ENCODE measurements at places on chromosomes 2 and 18.

GRCh38 chr18:68721681-68722583, 7.0 kb upstream of the TMX3 start:
- DNase-seq = no peak

GRCh38 chr18:378079-378478, 110.2 kb upstream of the THOC1 start:
- DNase-seq = no peak

DNA sequence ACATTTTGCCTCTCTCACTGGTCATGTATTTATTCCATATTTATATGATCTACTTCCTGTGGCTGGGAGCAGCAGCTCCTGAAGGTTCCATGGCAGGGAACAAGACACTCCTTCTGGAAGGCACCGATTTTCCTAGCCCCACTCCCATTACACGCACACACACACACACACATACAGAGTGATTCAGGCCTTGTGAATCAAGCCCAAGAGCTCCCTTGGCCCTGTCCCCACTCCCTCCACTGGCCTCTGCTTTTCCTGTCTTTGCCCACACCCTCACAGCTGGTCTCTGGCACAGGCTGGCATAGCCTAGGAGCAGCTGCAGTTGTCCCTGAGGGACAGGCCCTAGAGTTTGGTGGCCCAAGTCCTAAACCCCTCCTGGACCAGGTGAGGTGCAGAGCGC, 201.7 kb downstream of the NAPG start:
- DNase-seq = no peak

GRCh38 chr2:72883356-72883962, 3.7 kb upstream of the SPR start:
- DNase-seq = no peak

- no peak for DNase-seq
Observed at GRCh38 chr2:98149333-98149697, 62.3 kb downstream of the VWA3B start.

DNA sequence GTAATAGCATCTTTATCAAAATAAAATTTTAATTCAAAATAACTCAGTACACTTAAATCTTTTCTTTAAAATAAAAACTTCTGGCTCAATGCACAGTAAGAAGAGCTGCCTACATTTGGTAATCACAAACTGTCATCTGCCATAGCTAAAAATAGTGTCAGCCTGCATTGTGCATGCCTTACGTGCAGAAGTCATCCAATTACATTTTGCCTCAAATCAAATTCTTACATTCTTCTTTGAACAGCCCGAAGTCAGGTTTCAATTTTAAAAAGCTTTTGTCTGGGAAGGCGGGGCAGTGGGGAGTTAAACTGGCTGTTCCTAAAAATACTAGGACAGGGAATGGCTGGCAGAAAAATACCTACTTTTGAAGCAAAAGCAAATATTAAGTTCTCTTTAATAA, 51.1 kb downstream of the RTN4 start:
- no peak for DNase-seq

- no peak for DNase-seq
Observed at GRCh38 chr2:72722492-72723070, 103.3 kb downstream of the EXOC6B start.

DNA sequence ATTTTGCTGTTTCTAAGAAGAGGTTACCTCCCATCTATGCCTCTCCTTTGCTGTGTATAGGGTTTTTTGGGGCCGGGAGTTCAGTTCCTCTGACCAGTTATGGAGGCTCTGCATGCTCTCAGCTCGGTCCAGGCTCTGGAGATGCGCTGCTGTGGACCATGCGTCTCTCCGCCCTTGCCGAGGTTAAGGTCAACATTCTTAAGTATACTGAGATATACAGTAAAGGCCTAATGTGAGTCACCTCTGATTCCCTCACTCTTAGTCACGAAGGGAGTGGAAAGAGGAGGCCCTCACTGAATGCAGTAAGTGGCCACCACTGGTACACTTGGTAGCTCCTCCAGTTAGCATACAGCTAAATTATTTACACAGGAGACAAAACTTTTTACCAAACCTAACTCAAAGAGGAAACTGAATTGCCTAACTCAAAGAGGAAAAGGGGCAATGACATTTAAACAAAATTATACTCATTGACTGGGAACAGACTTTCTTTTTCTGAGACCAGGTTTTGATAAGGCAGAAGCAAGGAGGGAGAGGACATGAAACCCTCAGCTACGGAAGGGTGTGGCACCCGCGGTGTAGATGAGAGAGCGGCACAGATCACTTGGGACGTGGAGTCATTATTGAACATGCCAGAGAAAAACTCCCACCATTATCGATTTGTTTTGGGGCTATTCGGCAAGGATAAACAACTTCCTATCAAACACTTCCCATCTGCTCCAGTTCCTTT, 98.7 kb downstream of the COPS8 start:
- no peak for DNase-seq

GRCh38 chr2:197149546-197149945, 161.0 kb downstream of the ANKRD44 start:
- no peak for DNase-seq
